ENCODE measurements at places on chromosomes 4 and X. TPM values are rescaled to one million over a fixed set of nuclear protein-coding genes. Genes with fewer than 3 reads are reported as not detected.

SLITRK4 gene
- 5.7 TPM for total RNA-seq

EDNRA gene
- 43.1 TPM for total RNA-seq

UFSP2 gene
- total RNA-seq, result 28.0 TPM

STBD1 gene
- total RNA-seq, result 21.8 TPM

LRIT3 gene
- 0.15 TPM for total RNA-seq

NPNT gene
- 33.4 TPM for total RNA-seq

MAGEE1 gene
- total RNA-seq, result 5.8 TPM

PCDH18 gene
- 9.8 TPM for total RNA-seq

AFF2 gene
- 8.3 TPM for total RNA-seq

DRP2 gene
- total RNA-seq, result 1.3 TPM

RNF175 gene
- 1.3 TPM for total RNA-seq

ITIH6 gene
- 0.24 TPM for total RNA-seq

ADH1A gene
- total RNA-seq, result not detected

ADAMTS3 gene
- 14.7 TPM for total RNA-seq

DNA sequence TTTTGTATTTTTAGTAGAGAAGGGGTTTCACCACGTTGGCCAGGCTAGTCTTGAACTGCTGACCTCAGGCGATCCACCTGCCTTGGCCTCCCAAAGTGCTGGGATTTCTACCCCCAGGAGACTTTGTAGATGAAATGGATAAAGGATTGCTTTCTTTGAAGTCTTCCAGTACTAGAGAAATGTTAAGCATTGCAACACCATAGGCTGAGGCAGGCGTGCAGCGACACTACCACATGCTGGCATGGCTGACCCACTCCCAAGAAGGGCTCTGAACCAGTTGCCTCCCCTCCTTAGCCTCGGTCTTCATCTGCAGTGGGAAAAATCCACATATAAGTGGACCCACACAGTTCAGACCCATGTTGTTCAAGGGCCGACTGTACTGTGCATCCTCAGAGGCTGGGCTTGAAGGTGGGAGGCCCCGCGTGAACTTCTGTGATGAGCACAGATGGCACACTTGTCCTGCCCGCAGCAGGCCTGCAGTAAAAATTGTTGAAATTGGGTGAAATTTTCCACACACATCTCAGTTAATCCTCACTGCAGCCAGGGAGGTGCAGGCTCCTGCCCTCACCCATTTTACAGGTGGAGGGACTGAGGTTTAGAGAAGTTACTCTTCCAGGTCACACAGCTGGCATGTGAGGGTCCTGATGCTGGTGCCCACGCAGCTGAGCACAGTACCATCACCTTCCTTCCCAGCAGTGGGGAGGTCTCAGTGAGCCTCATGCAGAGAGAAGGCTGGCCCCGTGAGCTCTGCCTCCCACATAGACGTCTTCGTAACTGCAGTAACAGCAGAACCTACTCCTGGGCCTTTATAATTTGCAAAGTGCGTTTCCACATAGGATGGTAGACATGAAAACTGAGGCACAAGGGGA, 35.5 kb downstream of the HTRA3 start:
- no peak overlapping the region for H3K27ac ChIP-seq
- H3K36me3 ChIP-seq, result no peaks in the 10 kb centered on the region
- H3K4me3 ChIP-seq, result no peak overlapping the region
- no peaks in the 10 kb centered on the region for H3K27me3 ChIP-seq

- DNase-seq, result peak; percentile 17
- H3K27ac ChIP-seq, result peak overlapping the region; percentile 90
- H3K27me3 ChIP-seq, result no peaks in the 10 kb centered on the region
- H3K4me1 ChIP-seq, result peaks cover 31% of the 10 kb centered on the region
- H3K4me3 ChIP-seq, result no peak overlapping the region
These were observed 80.9 kb upstream of the MSANTD1 start for GRCh38 chr4:3168029-3168428.

DNA sequence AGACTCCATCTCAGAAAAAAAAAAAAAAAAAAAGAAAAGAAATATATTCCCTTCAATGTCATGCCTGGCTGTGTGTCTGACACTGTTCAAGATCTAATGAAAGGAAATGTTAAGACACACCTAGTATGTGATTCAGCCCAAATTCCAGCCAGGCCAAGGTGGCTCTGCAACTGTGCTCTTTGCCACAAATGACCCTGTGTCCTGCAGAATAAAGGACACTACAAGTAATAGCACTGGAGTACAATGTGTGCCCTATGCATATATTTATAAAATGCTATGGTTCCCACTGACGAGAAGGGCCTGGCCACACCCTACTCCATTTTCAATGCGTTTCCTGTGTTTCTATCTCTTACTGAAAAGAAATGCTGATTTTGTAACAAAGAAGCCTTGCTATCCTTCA, 98.0 kb upstream of the SORBS2 start:
- no peaks in the 10 kb centered on the region for H3K36me3 ChIP-seq
- H3K4me1 ChIP-seq, result peaks cover 2% of the 10 kb centered on the region
- no peaks in the 10 kb centered on the region for H3K27me3 ChIP-seq
- H3K4me3 ChIP-seq, result no peak overlapping the region
- H3K27ac ChIP-seq, result no peak overlapping the region
- DNase-seq, result no peak

DNA sequence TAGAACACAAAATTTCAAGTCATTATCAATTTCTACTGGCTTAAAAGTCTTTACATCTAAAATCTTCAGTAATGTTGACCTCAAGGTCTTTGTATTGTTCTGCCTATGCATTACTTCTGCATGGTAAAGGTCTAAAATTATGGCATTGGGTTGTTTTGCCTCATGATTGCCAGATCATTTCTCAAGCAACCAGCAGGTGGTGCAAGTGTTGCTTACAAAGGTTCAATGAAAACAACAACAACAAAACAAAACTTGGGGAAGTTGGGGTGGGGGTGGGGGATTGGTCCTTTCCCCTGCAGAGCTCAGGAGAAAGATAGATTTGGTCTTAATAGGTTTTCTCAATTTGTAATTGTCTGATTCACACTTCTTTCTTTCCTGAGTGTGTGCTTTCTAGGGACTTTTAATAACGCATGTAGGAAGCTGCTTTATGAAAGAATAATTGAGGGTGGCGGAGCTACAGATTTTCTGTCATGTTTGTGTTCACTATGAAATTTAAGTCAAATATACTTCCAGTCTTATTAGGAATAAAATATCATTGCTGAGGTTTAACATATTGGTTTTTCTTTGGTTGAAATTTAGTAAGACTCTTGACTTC, 145.1 kb downstream of the COL4A5 start:
- peaks cover 31% of the 10 kb centered on the region for H3K36me3 ChIP-seq
- no peak overlapping the region for H3K27ac ChIP-seq
- no peaks in the 10 kb centered on the region for H3K4me1 ChIP-seq
- peak; percentile 2 for DNase-seq

- no peaks in the 10 kb centered on the region for H3K4me1 ChIP-seq
- H3K27me3 ChIP-seq, result no peaks in the 10 kb centered on the region
- no peak overlapping the region for H3K27ac ChIP-seq
- no peak overlapping the region for H3K4me3 ChIP-seq
These were observed 1521.3 kb upstream of the AGA start for GRCh38 chr4:178963446-178964045.

- DNase-seq, result no peak
- H3K4me1 ChIP-seq, result no peaks in the 10 kb centered on the region
- H3K27ac ChIP-seq, result no peak overlapping the region
- H3K4me3 ChIP-seq, result no peak overlapping the region
These were observed 51.1 kb downstream of the COL25A1 start for GRCh38 chr4:109251396-109251795.

- H3K36me3 ChIP-seq, result no peaks in the 10 kb centered on the region
- no peak overlapping the region for H3K4me3 ChIP-seq
- no peak overlapping the region for H3K27ac ChIP-seq
- no peak for DNase-seq
- H3K4me1 ChIP-seq, result no peaks in the 10 kb centered on the region
These were observed 3.6 kb downstream of the SLC10A6 start for GRCh38 chr4:86845593-86845992.

DNA sequence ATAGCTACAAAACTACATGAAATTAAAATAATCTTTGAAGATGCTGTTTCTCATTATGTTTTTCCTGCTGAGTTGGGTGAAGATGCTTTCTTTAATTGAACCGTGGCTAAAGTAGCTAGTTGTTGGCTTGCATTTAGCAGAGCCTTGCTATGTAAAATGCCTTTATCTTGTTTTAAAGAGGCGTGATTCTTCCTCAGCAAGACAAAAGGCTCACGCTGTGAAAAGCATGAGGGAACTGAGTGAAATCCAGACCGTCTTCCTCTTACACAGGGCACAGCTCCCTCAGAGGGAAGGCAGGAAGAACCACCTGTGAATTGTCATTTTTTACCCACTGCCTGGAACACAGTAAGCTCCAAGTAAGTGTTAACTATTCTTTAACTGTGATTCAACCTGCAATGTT, 39.0 kb upstream of the ZNF518B start:
- H3K36me3 ChIP-seq, result no peaks in the 10 kb centered on the region
- no peak for DNase-seq
- peaks cover 4% of the 10 kb centered on the region for H3K4me1 ChIP-seq
- no peaks in the 10 kb centered on the region for H3K27me3 ChIP-seq
- H3K27ac ChIP-seq, result no peak overlapping the region
- H3K4me3 ChIP-seq, result no peak overlapping the region

DNA sequence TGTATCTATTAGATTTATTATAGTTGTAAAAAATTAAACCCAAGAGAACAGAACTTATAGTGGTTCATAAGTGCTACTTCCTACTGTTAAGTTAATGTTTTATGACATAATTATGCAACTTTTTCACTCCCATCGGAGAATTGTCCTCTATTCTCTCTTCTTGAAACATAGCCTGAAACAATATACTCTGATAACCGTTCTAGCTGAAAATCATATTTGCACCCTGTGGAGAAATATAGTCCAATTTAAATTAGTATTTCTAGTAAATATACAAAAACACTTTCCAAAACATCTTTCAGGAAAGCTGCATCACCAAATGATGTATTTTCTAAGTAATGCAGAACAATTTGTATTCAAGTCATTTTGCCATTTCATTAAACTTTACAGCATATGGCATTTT, 586.4 kb downstream of the PRR32 start:
- H3K36me3 ChIP-seq, result no peaks in the 10 kb centered on the region
- no peaks in the 10 kb centered on the region for H3K4me1 ChIP-seq
- H3K27me3 ChIP-seq, result no peaks in the 10 kb centered on the region
- H3K4me3 ChIP-seq, result no peak overlapping the region
- DNase-seq, result no peak

- no peaks in the 10 kb centered on the region for H3K36me3 ChIP-seq
- no peak for DNase-seq
- no peak overlapping the region for H3K27ac ChIP-seq
- H3K4me3 ChIP-seq, result no peak overlapping the region
These were observed 49.3 kb downstream of the APELA start for GRCh38 chr4:164926301-164926700.

DNA sequence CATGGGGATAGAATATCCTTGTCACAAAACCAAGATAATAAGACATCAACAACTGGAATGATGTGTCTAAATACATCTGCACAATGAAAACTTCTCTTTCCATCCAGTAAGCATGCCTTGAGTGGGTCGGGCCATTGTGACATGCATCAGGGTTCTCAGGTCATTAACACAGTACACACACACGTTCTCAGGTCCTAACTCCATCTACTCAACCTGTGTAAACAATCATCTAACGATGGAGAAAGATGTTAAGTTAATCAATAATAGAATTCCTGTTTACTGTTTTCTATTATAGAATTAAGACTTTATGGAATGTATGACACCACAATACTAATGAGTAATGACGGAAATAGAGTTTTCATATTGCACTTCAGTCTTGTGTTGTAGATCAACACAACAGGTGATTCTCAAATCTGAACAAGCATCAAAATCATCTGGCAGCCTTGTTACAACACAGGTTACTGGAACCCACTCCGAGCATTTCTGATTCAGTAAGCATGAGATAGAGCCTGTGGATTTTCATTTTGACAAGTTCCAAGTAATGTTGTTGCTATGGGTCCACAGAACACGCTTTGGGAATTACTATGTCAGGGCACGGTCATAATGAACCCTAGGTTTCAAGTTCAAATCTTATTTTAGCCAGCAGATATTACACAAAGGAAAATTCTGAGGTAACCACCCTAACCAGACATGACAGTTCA, 315.8 kb upstream of the TEX13C start:
- H3K4me3 ChIP-seq, result no peak overlapping the region
- H3K4me1 ChIP-seq, result peaks cover 4% of the 10 kb centered on the region
- no peaks in the 10 kb centered on the region for H3K27me3 ChIP-seq
- DNase-seq, result no peak
- no peak overlapping the region for H3K27ac ChIP-seq
- no peaks in the 10 kb centered on the region for H3K36me3 ChIP-seq

DNA sequence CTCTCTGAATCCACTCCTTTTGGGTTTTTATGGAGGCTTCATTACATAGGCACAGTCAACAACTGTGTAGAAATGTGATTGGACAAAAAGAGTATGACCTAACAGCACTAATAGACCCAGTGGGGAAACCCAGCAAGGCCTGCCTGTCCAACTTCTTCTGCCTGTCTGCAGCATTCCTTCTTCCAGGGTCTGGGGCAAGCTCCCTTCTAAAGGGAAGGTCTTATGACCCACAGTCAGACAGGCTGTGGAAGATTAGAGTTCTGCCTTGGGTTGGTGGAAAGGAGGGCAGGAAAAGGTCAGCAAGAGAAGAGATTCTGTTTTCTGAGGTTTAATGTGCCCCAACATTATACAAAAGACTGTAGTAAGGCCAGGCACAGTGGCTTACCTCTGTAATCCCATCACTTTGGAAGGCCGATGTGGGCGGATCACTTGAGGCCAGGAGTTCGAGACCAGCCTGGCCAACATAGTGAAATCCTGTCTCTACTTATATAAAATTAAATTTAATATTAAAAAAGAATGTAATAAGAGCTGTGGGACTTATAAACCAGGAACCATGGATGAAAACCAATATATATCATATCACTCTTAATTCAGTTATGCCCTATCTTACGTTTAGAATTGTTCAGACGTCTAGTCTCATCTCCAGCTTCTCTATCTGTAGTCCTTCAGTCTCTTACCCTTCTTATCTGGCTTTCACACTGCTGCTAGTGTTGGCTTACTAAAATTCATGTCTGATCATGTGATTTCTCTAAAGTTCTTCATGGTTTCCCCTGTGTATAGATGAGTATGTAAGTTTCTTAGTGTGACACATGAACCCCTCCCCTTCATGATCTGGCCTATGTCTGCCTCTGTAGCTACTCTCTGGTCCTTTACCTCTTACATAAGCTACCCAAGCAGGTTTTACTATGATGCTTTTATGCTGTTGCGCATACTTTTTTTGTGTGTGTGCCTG, 6.2 kb downstream of the CLCN3 start:
- no peaks in the 10 kb centered on the region for H3K27me3 ChIP-seq
- H3K4me3 ChIP-seq, result no peak overlapping the region
- H3K27ac ChIP-seq, result no peak overlapping the region
- peaks cover 9% of the 10 kb centered on the region for H3K4me1 ChIP-seq

GRCh38 chrX:49919617-49920016, 2.8 kb upstream of the CLCN5 start:
- peak; percentile 34 for DNase-seq
- no peaks in the 10 kb centered on the region for H3K36me3 ChIP-seq
- no peak overlapping the region for H3K4me3 ChIP-seq
- H3K27ac ChIP-seq, result no peak overlapping the region

DNA sequence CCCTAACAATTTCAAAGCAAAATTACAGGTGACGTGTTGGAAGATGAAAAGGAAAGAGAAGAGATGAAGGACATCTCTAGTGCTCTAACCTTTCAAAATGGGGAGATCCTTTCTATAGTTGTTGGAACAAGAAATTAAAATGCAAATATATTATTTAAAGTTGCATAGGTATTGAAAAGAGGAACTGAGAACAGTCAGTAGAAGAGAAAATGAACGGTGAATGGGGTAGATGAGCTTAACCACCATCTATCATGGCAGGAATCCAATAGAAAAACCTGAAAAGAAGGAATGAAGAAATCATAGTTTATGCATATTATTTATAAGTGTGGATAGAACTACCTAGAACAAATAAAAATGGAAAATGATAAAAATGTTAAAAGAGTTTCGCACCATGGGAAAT, 42.0 kb downstream of the ANXA5 start:
- no peaks in the 10 kb centered on the region for H3K36me3 ChIP-seq
- no peak overlapping the region for H3K27ac ChIP-seq
- H3K27me3 ChIP-seq, result no peaks in the 10 kb centered on the region

Measured in cardiac muscle cell (in vitro differentiated cells and primary cell).